ENCODE measurements at places on chromosomes 3 and 15.
A peak's percentile ranks its signal among the peaks of the same experiment; 100 is the strongest.

DNA sequence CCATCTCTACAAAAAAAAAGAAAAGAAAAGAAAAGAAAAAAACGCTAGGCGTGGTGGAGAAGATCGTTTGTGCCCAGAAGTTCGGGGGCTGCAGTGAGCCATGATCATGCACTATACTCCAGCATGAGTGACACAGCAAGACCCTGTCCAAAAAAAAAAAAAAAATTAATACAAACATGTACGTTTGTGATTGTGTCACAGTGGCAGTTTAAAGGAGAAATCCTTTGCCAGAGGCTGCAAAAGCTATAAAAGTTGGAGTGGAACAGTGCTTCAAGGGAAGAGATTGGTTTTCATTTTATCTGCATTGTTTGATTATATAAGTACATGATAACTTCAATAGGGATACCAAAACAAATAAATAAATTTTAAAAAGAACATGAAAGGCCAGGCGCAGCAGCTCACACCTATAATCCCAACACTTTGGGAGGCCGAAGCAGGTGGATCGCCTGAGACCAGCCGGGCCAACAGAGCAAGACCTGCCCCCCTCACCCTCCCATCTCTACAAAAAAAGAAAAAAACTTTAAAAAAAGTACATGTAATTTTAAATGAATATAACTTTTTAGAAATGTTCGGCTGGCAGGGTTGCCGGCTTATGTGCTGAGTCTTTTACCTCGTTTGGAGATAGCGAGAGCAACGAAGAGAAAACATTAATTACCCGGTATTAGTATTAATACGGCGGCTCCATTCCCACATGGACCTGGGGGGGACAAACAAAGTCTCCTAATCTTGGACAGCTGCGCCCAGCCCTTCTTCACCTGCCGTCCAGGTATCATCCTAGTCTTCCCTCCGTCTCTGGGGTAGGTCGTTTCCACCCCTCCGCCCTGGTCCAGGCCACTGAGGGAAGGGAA, 573 bp upstream of the DIS3L start:
- no peak for DNase-seq

DNA sequence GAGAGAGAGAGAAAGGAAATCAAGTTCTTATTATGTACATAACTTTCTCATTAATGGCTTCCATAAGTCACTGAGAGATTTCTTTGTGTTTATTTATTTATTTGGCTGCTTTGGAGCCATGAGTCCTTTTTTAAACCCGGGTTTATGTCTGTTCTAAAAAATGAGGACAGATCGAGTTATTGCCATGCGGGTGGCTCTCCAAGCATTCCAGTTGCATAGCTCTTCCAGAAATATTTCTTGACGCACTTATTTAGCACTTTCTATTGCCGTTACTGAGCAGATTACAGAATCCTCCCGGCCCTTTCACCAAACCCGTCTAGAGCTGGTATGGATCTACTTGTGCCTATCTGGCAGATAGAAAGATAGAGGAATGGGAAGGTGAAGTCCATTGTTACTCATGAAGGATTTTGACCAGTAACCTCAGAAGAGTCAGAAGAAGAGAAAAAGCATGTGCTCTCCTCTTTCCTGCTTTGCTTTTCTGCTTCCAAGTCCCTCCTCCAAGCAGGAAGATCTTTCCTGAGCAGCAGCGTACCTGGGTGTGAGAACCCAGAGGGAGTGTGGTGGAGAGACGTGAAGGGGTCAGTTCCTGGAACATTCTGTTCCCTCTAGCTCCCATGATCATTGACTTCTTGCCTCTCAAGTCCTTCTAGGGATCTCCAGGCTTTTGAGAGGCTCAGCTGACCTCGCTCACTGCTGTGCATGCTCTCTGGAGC, 112.8 kb downstream of the LPP start:
- no peak for DNase-seq

DNA sequence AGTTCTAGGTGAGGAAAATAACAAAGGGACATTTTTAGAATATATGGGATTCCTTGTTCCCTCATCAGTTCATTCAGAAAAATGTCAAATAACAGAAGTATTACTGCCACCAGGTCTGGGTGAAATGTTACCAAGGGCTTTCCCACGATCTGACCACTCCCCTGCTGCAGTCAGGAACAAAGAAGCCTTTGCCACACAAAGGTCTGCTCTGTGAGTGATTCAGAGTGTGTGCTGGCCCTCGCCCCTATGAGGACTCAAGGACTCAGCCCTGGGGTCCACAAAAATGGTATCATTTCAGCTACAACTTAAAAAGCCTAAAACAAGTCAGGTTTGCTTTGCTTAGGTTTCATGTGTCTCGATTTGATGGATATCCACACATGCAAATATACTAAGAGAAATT, 5.0 kb downstream of the MKRN3 start:
- DNase-seq: no peak

GRCh38 chr3:25610167-25610566, 54.5 kb downstream of the TOP2B start:
- DNase-seq: no peak

- DNase-seq: no peak
These were observed 25.9 kb downstream of the CEMIP start for GRCh38 chr15:80804970-80805495.

DNA sequence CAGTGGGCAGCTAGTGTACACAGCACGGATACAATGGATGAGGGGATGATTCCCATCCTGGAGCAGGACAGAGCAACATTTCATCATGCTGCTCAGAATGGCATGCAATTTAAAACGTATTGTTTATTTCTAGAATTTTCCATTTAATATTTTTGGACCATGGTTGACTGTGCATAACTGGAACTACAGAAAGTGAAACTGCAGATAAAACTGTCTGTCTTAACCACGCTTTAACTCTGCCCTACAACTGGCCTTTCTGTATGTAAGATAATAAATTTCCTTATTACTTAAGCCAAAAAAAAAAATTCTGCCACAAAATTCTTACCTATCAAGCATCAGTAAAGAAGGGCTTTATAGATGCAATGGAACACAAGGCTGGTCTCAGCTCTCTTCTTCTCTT, 33.4 kb downstream of the AP3S2 start:
- DNase-seq: no peak

GRCh38 chr3:69901802-69902201, 97.7 kb upstream of the SAMMSON start:
- DNase-seq: no peak

DNA sequence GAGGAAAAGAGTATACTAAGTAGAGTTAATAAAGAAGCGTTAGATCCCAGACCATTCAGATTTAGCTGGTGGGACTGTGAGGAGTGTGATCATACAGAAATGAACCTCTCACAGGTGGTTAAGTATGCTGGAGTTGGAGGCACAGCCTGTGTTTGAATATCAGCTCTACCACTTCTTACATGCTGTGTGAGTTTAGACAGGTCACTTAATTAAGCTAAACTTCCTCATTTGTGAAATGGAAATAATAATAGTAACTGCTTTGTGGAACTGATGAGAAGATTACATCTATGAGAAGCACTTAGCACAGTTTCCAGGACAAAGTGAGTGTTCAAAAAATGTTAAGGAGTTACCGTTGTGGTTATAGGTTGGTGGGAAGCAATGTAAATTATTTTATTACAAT, 8.4 kb downstream of the ACP3 start:
- no peak for DNase-seq

DNA sequence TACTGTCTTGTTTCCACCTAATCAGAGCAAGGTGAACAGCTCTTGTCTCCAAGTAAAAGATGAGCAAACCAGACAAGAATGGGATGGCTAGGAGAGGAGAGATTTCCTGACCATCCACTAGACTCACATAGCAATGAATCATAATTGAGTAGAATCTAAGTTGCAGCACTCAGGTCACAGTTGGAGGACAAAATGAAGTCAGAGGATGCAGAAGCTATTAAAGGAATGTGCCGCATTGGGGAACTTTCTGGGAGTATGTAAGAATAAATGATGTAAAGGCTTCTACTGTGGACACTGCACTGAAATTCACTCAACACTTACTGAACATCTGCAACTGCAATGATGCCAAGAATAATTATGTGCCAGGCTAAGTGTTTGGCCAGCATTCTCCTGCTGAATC, 217.4 kb upstream of the WNT5A start:
- DNase-seq: no peak

DNA sequence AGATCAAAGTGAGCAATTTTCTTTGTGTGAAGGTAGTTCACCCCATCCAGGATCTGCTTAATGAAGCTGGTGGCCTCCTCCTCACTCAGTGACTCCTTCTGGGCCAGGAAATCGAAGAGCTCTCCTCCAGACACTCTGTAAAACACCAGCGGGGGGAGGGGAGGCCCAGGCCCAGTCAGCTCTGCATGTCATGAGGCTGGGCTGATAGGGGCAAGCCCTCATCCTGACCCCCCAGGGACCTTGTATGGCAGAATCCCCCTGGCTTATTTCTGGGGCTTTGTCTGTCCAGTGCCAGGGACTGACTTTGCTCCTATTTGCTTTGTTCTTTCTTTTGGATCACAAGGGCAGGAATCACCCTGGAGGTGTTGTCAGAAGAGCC, 74.9 kb downstream of the DAPK2 start:
- DNase-seq: peak; percentile 9

DNA sequence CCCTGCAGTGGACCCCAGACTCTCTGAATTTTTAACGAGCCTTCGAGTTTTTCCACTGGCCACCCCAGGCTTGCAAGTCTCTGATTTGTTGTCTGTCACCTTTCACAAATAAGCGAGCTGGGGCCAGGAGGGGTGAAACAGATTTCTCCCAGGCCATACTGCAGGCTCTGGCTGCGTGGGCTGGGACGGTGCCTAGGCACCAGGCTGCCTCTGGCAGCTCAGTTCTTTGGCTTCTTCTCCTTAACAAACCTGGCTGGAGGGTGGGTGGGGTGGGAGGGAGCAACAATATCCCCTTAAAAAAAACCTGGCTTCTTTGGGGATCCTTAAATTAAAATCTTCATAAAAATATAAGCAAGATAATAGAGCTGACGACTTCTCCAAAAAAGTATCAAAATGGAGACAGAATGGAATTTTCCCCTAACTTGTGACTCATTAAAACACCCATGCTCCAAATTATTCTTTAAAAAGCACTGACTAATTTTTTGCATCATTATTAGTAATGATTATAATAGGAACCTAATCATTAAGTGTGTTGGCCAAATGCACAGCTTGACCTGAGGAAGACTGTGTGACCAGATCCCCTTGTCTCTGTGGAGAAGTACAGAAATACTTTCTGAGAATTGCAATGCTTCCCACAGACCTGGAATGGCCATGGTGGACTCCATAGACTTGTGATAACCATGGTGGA, 84.1 kb downstream of the SNRK start:
- DNase-seq: no peak

DNA sequence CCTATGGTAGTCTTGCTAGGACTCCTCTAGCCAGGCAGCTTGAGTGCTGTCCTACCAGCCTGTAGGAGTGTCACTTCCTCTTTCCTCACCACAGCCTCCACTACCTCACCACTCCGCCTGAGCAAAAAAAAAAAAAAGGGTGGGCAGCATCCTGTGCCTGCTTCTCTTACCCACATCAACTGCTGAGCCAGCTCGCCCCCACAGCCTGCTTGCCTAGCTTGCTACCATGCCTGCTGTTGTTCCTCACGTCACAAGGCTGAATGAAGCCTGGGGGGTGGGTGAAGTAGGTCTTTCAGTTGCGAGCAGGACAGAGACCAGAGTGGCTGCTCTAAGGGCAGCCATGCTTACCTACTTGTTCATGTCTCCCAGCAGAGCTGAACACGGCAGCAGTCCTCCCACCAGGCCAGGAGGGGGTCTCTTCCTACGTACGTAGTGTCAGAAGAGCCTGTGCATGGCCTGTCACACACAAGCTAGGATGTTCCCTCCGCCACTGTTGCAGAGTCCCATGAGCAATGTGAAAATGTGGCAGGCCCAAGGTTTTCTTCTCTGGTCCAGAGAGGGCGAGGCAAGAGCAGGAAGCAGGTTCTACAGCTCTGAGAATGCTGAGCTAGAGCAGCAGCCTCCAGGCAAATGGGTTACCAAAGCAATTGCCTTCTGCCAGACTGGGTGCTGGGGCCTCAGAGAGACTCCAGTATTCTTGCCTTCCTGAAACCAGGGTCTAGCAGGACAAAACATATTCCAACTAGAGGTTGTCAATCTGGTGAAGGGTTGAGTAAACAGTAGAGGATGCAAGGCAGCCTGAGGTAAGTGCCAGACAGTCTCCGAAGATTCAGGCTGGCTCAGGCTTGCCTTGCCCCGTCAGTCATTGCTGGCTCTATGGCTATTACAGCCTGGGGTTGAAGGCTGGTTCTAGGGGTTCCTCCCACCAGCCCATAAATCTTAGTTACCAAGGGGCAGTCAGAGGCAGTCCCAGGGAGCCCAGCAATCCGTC, 8.1 kb downstream of the PPM1M start:
- peak; percentile 82 for DNase-seq

Measured in stimulated activated CD8-positive, alpha-beta memory T cell treated with anti-CD3 and anti-CD28 coated beads, Interleukin-4, amount 100 ng/mL, for 4 hours (primary cell).